Testis (tissue), 5 donors: ENCODE measurements at places on chromosomes 2 and 18. TPM values are rescaled to one million over a fixed set of nuclear protein-coding genes. Genes with fewer than 3 reads are reported as not detected.

NAT8 gene
- total RNA-seq = not detected

DNA sequence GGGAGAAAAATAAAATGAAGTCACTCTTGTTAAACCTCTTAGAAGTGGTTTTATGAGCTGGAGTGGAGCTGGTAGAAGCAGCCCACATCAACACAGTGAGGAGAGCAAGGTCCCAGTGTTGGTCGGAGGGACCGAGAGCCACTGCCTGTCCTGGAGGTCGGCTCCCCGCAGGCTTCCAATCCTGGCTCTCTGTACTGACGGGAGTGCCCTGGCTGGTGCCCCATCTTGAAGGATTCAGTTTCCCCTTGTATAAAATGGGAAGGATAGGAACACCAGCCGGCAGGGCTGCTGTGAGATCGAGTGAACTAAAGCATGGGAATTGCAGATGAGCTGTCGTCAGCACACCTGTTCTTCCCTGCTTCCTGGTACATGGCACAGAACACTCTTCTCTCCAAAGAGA lies 104.3 kb upstream of the ID2 start:
- DNase-seq = no peak

DNA sequence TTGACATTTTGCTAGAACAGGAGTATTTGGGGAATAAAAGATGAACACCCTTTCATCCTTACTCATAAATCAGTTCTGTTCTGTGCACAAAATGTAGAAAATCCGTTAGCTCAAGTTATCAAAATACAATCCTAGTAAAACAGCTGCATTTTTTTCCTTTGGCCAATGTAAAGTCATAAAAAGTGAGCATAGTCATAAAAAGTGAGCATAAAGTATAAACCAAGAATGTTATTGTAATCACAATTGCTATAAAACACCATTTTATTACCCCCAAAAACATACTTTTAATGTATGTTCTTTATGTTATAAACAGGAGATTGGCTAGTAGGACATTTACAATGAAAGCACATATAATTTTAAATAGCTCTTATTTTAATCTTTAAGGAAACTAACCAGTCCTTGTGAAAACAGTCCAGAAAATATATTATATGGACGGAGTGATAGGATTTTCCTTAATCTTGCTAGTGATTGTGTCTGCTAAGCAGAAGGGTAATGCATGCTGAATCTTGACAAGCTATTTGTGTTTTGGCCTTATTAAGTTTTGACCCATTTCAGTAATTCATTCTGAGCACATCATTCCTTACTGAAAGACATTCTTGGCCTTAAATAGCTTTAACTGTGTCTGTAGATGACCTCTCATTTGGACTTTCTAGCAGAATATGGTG lies 891.8 kb downstream of the DSC3 start:
- DNase-seq = no peak

GRCh38 chr2:155266109-155266508 lies 567.6 kb downstream of the KCNJ3 start:
- no peak for DNase-seq
